ENCODE measurements at places on chromosomes 4 and X.
A peak's percentile ranks its signal among the peaks of the same experiment; 100 is the strongest.

DNA sequence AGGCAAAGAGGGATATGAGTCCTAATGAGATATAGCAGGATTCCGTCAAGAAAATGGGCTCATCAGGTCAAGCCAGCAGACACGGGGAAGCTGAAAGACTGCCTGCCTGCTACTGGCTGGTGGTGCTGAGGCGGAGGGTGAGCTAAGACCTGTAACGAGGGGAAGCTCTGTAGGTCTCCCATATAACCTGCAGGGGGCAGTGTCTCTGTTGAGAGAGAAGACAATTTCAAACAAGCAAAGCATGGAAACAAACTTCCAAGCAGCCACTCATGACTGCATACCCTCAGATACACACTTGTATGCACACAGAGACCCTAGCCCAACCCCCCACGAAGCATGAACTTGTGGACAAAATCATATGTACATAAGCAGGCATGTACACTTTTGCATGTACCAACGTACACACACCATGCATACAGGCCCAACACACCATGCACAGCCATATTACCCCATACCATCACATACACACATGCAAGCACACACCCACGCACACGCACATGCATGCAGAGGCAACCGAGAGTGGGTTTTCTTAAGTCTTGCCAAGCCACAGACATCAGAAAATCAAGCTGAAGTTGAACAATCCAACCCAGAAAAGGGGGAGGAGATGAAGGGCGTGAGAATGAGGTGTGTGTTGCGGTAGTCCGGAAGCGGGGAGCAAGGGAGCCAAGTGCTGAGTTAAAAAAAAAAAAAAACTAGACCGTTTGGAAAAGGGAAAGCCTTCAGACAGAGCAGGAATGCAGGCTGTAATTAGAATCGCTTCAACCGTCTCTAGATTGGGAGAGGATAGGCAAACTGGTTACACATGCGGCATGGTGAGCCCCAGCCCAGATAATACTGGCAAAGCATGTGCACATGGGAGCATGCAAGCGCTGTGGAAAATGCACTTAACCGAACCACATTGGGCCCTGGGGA is 71.0 kb downstream of the PJA1 start:
- DNase-seq: no peak

- no peak for DNase-seq
Observed at GRCh38 chr4:70402762-70403161, 5.0 kb downstream of the OPRPN start.

GRCh38 chr4:1614854-1615595 is 69.1 kb downstream of the FAM53A start:
- peak; percentile 6 for DNase-seq

DNA sequence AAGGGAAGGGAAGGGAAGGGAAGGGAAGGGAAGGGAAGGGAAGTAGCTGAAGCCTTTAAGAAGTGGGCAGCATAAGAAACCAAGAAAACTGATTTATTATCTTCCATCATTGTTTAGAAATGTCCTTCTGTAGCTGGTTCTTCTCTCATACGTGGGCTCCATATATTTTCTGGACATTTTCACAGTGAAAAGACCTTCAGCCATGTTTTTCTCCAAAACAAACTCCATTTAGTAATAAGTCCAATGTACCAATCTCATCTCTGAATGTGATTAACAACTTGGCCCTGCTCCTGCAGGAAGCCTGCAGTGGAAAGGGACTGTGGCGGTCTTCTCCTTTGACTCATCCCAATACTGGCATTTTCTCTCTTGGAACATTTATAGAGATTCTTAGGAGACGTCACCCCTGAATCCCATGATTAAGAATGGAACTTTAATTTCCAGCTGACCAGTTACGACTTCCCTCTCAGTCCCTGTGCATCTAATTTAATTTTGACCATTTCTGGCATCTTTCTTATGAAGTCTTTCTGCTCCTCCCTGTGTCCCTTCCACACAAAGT is 96.6 kb upstream of the GUCY1A1 start:
- DNase-seq: no peak

- DNase-seq: no peak
Observed at GRCh38 chrX:38841750-38842149, 40.5 kb downstream of the MID1IP1 start.

GRCh38 chr4:14768449-14768848 is 233.8 kb upstream of the CPEB2 start:
- no peak for DNase-seq

GRCh38 chr4:1626151-1626550 is 58.0 kb downstream of the FAM53A start:
- DNase-seq: no peak

GRCh38 chr4:82284475-82284857 is 89.3 kb downstream of the HNRNPD start:
- no peak for DNase-seq

- no peak for DNase-seq
Observed at GRCh38 chr4:182324282-182324681, 81.1 kb downstream of the TENM3 start.

- no peak for DNase-seq
Observed at GRCh38 chr4:4985036-4985435, 34.2 kb downstream of the CYTL1 start.

GRCh38 chrX:39399387-39399786 is 598.1 kb downstream of the MID1IP1 start:
- DNase-seq: no peak

Measured in epithelial cell of prostate (primary cell).